ENCODE measurements at places on chromosomes 13 and 19.

GRCh38 chr19:55553217-55554182 lies 8.2 kb upstream of the SBK3 start:
- DNase-seq: no peak

- DNase-seq: no peak
Observed at GRCh38 chr13:48275507-48275906, 28.0 kb upstream of the RB1 start.

DNA sequence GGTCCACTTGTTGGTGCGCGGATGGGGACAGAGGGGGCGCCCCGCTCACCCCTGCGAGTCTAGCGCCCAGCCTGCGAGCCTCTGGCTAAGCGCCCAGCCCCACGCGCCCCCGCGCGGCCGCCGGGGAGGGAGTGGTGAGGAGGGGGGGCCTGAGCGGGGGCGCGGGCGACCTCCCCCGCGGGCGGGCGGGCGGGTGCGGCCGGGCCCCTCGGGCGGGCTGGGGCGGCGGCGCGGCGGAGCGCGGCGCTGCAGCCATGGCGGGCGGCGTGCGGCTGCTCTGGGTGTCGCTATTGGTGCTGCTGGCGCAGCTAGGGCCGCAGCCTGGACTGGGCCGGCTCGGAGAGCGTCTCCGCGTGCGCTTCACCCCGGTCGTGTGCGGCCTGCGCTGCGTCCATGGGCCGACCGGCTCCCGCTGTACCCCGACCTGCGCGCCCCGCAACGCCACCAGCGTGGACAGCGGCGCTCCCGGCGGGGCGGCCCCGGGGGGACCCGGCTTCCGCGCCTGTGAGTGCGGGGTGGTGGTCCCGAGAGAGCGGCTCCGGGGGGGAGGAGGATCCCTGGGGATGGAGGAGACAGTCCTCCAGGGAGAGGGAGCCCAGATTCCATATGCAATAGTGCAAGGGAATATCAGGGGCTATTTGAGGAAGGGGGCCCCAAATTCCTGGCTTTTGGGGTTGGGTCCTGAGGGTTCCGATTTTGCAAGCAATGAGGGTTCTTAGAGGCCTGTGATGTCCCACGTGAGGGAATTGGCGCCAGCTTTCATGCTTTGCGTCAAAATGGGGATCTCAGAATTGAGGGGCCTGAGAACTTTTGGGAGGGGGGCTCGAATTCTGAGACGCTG lies at the start of gene LTBP4:
LTBP4 (plus strand) TSS at position 236 of the 841 bp plus-strand sequence; CDS start at position 255, 19 bp downstream.
- no peak for DNase-seq

DNA sequence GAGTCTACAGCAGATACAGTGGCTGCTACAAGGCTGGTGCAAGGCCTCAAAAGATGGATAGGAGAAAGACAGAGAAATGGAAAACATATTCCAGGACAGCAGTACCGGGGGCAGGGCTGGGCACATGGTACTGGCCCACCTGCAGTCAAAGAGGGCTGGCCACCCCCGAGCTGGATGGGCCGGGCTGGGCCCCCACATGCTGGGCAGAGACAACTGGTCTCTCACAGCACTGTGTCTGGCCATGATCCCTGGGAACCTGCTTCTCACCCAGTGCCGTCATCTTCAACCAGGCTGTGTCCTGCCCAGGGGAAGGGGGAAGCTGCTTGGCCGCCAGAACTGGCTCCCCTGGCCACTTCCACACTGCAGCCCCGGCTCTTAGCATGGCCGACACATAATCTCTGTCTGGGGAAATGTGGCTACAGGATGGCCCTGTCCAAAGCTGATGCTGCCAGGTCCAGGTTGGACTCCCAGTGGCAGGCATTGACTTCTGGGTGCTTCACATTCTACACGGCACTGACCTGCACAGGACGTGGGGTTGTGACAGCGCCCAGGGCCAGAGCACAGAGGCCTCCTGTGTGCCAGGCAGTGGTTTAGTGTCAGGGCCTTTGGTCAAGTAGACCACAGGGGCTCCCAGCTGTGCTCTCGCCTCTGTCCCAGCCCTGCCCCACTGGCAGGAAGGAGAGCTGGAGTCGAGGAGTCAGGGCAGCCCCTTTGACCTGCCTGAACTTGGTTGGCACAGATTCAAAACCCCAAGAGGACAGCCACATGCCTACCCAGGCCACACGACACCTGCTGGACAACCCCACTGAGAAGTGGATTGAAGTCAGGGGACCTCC lies 21.7 kb downstream of the PEPD start:
- DNase-seq: no peak
